ENCODE measurements at places on chromosomes 1 and 21.

DNA sequence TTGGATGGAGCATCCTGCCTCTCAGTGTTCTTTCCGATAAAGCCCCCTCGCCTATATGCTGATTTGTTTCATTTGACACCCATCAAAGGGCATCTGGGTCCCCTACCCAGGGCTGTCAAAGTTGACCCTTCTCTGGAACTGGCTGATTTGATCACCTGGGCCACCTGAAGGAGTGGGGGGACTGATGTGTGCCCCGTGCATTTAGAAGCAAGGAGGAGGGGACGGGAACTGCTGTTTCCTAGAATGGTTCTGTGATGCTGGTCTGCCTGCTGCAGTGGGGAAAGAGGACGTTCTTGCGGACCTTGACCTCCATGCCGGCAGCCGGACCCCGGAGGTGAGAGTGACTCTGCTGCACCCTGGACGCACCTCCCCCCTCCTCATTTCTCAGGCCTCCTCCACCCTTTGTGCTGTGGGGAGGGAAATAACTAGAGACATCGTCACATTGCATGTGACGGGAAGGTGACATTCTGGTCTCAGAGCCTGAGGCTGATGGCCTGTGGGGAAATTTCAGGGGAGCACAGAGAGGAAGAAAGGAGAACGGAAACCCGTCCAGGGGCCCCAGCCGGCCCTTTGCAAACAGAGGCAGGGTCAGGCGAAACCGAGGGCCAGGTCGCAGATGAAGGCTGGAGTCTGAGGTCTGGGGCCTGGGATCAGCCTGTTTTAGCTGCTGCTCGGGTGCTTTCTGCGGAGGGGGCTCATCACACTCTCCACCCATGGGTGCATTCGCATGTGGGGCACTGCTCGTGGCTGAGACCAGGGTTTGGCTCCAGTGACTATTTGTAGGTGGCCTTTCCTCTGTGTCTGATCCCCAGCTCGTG lies 25.7 kb downstream of the CRYAA start:
- no peak for DNase-seq

DNA sequence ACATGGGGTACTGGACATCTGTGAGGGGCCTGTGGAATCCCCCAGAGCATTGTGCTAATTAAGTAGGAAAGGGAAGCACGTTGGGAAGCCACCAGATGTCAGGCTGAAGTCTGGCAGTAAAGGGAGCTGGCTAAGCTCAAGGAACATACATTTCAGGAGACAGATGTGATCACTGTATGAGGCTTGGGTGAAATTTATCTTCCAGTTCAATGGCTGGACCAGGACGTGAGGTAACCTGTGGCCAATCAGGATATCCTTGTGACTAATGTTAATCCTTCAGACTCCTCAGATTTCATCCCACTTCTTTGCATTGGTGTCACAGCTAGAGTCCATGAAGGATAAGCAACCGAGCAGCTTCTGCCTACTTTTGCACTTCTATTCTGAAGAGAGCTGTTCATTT lies 110.2 kb upstream of the APP start:
- no peak for DNase-seq

DNA sequence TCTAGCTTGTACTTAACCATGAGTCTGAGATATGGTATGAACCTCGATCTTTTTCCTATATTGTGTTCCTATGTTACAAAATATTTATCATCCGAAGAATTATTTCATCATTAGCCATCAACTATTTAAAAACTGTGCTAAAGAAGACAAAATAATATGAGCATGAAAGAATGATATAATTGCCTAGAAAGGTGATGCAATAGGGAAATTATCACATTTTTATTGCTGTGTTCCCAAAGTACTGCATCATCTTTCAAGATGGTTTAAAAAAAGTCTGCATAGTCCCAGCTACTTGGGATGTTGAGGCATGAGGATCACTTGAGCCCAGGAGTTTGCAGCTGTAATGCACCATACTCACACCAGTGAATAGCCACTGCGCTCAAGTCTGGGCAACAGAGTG lies 126.7 kb downstream of the APP start:
- no peak for DNase-seq

GRCh38 chr1:110554871-110555801 lies 36.2 kb upstream of the KCNA10 start:
- DNase-seq = peak; percentile 27

DNA sequence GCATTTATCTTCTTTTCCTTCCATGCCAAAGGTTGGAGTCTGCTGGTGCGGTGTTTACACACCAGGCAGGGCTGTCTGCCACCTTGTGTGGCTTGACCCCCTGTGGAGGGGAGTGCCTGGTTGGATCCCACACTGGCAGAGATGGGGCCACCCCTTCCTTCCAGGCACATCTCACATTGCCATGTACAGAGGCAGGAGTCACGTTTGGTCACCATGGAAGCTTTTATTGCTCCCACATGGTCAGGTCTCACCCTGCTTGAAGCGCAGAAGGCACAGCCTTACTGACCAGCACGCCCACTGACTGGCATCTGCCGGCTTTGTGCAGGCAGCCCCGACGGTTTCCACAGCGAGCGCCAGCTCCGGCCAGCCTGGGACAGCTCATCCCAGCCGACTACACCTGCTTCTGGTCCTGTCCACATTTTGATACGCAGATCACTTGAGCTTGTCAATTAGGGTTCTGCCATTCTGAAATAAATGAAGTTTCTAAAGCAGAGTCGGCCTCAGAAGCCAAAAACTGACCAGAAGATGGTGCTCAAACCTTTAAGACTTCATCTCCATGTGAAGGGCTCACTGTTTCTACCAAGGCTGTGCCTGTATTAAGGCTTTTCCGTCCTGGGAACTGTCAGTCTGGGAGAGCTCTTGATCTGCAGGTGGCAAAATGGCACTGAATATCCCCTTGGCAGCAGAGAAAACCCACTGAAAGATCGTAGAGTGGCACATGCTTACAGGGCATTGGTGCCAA lies 35.6 kb upstream of the EPHA8 start:
- no peak for DNase-seq

GRCh38 chr1:192272732-192273131 lies 44.1 kb upstream of the RGS21 start:
- DNase-seq = no peak

- DNase-seq = no peak
Observed at GRCh38 chr1:183306317-183307042, 111.7 kb downstream of the NMNAT2 start.

- no peak for DNase-seq
Observed at GRCh38 chr1:171220081-171220420, 28.2 kb upstream of the FMO1 start.

DNA sequence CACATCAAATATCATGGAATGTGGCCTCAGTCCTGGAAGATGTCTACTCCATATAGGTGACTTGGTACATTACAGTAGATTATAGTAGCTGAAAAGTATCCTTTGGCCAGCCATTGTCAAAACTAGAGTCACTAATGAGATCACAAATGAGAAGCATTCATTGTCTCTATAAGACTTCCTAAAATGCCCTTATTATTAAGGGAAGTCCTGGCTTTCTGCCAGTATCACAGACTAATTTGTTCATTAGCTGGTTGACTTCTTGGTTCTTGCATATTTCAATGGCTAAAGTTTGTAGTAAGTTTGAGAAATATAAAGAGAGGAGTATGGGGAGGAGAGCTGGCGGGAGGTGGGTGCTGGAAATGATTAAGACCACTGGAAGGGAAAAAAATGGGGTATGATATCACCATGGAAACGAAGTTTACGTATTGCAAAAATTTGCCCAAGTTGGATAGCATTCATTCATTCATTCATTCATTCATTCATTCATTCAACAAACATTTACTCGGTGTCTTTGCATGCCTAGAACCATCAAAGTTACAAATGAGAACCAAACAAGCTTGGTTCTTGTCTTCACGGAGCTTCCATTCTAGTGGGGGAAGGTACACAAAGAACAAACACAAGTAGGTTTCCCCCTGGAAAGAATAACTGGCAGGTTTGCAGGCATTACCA lies 11.7 kb upstream of the B3GALNT2 start:
- DNase-seq = no peak

- DNase-seq = no peak
Observed at GRCh38 chr1:153251562-153251961, 7.9 kb upstream of the LORICRIN start.

DNA sequence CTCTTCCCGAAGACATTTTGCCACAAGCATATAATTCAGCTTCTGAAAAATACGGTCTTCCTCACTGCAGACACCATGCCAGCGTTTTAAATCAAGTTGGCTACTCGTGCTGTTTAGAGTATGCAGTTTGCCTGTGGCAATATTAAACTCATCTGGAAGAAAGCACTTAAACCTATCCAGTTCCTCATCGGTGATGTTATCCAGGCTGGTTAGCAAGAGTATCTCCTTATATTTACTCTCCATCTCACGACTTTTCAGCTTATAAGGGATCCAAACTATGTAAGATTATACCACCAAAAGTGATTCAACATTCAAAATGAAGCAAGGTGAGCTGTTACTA lies 9.7 kb upstream of the IFI16 start:
- DNase-seq = no peak

- DNase-seq = no peak
Observed at GRCh38 chr1:98839840-98840239, 164.8 kb downstream of the PLPPR5 start.

- DNase-seq = no peak
Observed at GRCh38 chr1:108120163-108120562, 80.0 kb downstream of the SLC25A24 start.

DNA sequence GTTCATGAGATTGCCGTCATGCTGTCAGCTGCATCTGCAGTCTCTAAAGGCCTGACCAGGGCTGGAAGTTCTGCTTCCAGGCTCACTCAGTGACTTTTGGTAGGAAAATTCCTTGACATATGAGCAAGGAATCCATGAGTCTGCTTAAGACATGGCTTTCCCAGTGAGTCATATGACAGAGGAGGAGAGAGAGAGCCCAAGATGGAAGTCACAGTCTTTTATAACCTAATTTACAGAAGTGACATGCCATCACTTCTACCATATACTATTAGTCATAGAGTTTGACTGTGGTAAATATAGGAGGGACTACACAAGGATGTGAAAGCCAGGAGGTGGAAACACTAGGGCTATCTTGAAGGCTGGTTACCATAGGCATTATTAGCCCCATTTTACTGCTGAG lies 115.2 kb downstream of the ROR1 start:
- no peak for DNase-seq

DNA sequence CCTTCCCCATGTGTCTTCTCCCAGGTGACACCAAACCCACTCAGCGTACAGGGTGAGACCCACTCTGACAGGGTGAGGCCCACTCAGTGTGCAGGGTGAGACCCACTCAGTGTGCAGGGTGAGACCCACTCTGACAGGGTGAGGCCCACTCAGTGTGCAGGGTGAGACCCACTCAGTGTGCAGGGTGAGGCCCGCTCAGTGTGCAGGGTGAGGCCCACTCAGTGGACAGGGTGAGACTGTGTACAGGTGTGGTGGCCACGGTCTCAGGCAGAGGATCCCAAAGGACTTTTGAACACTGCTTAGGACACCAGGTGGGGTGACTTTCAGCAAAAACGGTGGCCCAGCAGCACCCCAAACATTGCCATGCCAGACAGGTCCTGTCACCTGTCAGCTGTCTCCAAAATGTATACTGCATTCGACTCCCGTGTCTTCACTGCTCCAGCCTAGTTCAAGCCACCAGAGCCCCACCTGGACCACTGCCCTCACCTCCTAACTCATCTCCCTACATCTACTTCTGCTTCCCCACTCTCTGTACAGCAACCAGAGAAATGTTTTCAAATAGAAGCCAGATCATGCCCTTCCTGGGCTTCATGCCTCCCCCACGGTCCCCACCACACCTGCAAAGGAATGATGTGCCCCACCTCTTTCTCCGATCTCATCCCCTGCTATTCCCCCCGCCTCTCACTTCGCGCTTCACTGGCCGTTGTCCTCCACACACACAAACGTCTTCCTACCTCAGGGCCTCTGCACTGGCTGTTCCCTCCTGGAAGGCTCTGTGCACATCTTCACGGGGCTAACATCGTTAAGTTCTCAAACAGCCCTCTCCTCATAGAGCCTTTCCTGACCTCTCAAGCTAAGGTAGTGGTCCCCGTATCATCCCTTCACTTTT lies 52.1 kb downstream of the ACBD3 start:
- no peak for DNase-seq

- DNase-seq = no peak
Observed at GRCh38 chr1:156717351-156717750, 10.9 kb upstream of the METTL25B start.
